ENCODE measurements at places on chromosomes 12 and 14.

GRCh38 chr12:120229071-120229486, 28.2 kb upstream of the RPLP0 start:
- no peak for DNase-seq

GRCh38 chr12:44663291-44663690, 212.8 kb downstream of the NELL2 start:
- no peak for DNase-seq

GRCh38 chr14:100530270-100531072, 56.7 kb downstream of the BEGAIN start:
- no peak for DNase-seq

DNA sequence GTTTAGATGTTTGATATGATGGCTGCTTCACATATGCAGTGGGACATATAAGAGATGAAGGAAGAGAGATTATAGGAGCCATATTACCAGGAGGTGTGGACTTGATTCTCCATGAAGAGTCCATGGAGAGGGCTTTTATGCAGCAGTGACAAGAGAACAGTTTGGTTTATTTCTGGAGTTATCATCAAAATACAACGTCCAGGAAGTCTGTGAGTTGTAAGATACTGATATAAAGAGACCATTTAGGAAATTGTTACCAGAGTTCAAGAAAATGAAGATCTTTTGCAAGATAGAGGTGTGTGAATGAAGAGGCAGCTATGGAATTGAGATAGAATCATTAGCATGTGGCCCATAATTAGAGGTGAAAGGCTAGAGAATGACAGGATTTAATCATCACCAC, 431.7 kb downstream of the NPAS3 start:
- DNase-seq = no peak

GRCh38 chr12:104490186-104490585, 33.4 kb downstream of the CHST11 start:
- DNase-seq = no peak

- DNase-seq = no peak
Observed at GRCh38 chr12:49264466-49264872, 413 bp upstream of the TUBA1C start.

DNA sequence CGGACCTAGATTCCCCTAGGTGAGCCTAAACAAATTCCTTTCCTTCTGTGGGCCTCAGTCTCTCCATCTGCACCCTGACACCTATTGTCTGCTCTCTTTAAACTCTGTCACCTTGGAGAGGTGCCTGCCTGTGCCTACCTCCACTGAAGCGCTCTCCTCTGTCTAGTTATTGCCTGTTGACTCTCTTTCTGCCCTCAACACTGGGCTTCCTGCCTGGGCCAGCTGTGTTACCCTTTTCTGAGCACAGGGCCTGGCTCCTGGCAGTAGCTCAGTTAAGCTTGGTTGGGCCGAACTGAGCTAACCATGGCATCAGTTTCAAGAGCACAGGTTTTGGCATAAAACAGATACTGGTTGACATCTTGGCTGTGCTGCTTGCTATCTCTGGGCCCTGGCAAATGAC, 43.5 kb downstream of the PRMT8 start:
- DNase-seq = no peak

DNA sequence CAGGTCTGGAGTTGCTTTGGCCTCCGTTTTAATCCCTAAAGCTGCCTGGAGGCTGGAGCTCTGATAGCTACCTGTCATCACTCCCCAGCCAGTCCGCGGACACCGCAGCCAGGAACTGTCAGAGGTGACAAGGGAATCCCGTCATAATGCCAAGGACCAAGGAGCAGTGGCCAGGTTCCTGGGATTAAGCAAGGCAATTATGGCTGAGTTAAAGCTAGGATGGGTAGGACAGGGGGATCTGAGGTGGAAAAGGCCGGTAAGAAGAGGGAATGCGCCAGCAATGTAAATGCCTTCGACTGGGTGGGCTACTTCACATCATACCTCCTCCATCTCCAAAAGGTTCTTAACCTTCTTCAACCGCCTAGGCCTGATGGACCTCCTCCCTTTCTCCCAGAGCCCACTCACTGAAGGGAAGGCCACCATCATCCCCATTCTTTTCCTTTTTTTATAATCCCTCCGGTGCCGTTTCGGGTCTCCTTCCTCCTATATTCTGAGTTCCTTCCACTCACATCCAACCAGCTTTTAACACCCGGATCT, 1.9 kb downstream of the PPP1R3E start:
- no peak for DNase-seq

- DNase-seq = no peak
Observed at GRCh38 chr12:31880340-31880739, 78.9 kb upstream of the RESF1 start.

GRCh38 chr14:91244501-91244901, at the start of gene GPR68:
Gene GPR68, minus strand, starts transcription at chr14:91244704. Its CDS starts 9,654 bp downstream, at chr14:91235050.
- DNase-seq = no peak

DNA sequence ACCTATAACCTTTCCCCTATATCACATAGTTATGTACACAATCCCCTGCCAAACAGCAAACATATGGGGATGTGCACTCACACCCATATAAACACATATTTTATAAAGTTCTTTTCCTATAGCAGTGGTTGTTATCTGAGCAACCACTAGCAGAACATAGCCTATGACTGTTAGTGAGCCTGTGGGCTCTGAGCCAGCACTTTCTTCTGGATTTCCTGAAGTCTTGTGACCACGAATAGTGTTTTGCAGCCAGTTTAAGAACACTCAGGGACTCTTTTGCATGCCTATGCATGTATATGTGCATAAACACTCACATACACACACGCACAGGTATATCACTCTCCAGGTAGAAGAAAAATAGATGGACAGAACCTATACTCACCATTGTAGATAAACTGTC, 17.1 kb downstream of the TESPA1 start:
- DNase-seq = no peak

GRCh38 chr12:20211981-20212421, 156.3 kb upstream of the PDE3A start:
- DNase-seq = no peak
